ENCODE measurements at places on chromosomes 4 and X. TPM values are rescaled to one million over a fixed set of nuclear protein-coding genes. Genes with fewer than 3 reads are reported as not detected.

GPRASP2 gene
- total RNA-seq = 29.3 TPM

PROM1 gene
- total RNA-seq = 0.67 TPM

TKTL2 gene
- total RNA-seq = 0.13 TPM

ENPP6 gene
- total RNA-seq = not detected

Data from thyroid gland (tissue), 4 donors.